ENCODE measurements at places on chromosomes 7 and 10.

- ATAC-seq = no peak
These were observed 47.2 kb downstream of the GSAP start for GRCh38 chr7:77368974-77369373.

- ATAC-seq = no peak
These were observed 104.2 kb upstream of the RAB18 start for GRCh38 chr10:27399871-27400270.

DNA sequence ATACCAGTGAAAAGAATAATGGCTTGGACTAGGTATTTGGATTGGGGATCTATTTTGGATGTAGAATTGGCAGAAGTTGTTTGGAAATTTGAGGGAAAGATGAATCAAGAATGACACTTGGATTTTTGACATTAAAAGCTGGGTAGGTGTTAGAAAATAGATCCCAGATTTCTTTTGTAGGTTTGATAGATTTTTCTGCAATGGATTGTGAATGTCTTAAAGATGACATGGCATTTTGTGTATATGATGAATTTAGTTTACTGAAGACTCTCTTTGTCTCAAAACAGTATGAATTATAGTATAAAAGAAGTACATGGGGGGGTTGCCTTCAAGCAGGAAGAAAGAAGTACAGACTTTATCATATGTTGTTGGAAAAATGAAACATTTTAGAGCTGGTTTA is 75.8 kb downstream of the MPLKIP start:
- ATAC-seq = no peak

GRCh38 chr7:150879345-150879744 is 27.0 kb downstream of the AOC1 start:
- ATAC-seq = no peak

DNA sequence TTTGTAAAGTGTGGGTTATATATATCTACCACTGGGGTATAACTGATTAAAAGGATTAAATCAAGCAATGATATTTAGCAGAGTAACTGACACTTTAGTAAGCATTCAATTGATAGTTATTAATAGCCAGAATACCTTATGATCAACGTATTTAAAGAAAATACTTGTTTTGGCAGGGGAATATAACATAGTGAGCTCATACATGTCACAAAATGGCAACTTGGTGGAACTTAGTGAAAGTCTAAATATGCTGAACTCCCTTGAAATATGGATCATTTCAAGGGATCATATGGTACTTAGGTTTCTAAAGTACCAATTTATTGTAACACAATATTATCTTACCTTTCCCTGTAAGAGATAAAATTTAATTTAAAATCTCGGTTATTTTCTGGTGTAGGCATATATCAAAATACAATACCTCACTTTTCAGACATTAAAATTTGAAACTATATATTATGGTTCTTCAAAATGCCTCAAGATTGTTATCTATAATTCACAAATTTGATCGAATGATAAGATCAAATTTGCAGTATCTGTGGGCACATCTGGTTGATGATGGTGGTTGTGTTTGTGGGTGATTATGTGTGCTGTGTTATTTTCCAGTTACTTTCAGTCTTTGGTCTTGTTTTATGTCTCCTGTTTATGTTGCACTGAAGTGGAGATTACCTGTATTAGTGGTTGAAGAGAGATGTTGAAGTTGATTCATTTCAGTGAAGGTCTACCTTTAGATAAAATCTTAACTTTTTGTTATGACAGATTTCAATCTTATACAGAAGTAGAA is 5.2 kb downstream of the ARL4A start:
- no peak for ATAC-seq

DNA sequence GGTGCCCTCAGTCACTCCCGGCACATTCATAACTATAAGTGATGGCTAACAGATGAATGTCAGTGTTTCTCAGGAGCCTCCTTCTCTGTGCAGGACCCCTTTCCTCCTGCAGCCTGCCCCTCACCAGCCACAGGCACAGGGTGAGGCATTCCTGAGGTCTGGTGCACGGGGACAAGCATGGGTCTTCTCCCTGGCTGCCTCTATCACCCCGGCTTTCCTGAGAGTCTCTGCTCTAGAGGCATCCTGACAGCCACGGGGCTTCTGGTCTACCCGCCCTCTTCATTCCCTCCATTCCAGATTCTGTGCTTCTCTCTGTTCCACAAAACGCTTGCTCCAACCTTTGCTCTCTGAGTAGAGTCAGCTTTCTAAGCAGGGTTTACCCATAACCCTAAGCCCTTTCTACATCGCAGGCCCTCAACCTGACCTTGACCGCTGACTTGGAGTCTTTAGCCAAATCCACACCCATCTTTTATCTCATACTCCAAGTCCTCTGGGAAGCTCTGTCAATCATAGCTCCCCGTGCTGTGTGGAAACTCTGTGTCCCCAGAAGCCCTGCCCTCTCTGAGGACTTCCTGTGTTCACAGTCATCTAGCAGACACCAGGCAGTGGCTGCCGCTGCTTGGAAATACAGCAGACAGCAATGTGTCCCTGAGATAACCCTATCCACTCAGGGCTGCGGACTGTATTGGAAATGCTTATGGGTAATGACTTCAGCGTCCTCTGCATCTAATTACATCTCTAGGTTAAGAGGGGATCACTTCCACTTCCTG is 159.0 kb downstream of the SFMBT2 start:
- no peak for ATAC-seq

DNA sequence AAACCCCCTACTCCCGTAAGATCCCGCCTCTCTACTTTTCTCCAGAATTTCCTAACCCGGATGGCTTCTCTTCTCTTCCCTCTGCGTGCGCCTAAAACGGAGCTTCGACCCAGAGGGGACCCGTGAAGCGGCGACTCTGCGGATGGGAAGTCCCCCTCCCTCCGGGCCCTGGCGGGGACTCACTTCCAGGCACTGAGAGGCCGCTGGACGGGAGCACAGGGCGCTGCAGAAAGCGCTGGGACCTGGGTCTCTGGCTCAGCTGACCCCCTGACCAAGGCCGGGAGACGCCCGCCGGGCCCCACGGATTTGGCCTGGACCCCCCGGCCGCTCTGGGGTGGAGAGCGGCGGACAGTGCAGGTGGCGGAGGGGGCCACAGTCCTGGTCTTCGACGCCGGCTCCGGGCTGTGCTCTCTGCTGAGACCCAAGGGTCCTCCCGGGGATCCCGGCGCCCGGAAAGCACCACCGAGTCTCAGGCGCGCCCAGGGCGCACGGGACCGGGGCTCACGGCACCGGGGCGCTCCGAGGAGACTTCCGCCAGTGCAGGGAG is 688 bp upstream of the FOXL3 start:
- ATAC-seq = no peak

- no peak for ATAC-seq
These were observed 51.3 kb upstream of the PIK3CG start for GRCh38 chr7:106813705-106814305.

DNA sequence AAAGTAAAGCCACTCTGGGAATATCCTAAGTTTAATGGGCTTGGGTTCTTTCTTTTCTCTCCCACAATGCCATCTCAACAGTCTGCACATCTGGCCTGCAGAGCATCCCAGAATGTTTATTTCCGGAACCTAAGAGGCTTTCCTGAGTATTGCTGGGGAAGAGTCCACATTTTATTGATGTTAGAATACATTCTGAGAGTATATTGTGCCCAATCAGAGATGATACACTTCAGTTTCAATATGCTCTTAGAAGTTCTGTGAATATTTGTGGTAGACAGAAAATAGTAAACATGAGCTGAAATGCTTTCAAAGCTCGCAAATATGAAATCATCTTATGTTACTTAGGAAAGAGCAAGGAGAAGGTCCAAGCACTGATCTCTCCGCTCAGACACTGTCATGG is 200.6 kb downstream of the TWIST1 start:
- ATAC-seq = no peak

- no peak for ATAC-seq
These were observed 233.8 kb downstream of the SORCS1 start for GRCh38 chr10:106930751-106931150.

DNA sequence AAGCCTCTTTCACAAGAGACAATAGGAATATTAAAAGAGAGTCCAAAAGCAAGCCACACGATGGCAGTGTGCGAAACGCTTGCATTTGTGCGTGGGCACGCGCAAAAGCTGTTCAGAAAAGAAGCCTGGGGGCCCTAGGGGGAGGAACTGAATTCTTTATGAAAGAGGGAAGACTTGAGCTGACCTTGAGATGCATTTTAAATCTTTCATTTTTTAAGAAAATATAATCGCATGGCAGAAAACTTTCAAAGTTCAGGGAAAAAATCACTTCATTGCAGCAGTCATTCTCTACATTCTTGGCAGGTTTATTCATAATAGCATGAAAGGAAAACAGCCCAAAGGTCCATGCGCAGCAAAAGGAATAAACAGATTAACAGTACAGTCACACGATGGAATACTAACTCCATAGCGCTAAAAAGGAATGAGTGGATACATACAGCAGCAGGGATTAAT is 206.5 kb upstream of the PRKCQ start:
- ATAC-seq = no peak

DNA sequence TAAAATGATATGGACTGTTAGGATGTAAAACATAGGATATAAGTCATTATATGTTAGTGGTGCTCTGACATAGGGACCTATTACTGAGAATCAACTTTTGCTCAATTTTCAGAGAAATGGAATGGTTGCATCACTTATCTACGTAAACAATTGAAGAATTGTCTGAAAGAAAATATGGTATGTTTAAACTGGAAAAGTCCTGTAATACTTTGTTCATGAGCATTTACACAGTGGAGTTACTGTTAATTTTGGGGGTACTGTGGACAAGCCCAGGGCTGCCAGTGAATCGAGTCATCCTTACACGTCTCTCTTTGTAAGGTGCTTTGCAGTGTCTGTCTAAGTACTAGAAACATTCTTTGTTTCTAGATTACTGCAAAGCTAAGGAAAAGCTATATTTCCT is 152.0 kb downstream of the ZNF22 start:
- ATAC-seq = no peak

- ATAC-seq = no peak
These were observed 150.0 kb downstream of the NRBF2 start for GRCh38 chr10:63283093-63283492.

GRCh38 chr7:43650457-43651052 is 67.6 kb downstream of the STK17A start:
- no peak for ATAC-seq

DNA sequence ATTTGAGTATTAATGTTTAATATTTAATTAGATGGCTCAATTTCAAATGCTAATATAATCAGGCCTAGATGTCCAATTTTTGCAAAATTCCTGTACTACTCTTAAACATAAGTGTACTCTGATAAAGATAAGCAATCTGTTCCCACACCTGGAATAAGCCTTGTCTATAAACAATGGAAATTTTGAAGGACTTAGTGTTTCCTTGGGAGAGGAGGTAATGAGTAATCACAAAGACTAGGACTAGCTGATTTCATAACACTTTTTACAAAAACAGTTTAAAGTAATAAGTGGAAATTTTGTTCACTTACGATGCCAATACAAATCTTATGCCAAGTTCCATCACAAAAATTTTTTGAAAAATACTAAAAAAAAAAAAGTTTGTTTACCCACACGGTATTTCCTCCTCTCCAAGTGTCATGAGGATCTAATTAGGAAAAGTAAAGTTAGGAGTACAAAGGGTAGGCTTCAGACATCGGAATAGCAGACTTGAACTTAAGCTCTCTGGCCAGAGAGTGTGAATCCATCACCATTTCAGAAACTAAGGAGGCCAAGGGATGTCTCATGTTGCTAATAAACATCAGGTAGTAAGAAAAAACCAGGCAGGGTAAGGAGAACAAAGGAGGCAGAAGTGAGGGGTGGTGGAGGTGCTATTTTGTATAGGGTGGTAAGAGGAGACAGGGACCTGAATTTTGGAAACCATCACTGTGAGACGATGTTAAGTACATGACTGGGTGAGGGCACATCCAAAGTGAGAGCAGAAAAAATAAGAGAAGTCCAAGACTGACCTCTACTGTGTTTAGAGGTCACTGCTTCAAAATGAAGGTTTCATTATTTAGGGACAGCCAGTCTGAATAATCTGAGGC is 61.3 kb downstream of the RAPGEF5 start:
- ATAC-seq = peak; percentile 35

DNA sequence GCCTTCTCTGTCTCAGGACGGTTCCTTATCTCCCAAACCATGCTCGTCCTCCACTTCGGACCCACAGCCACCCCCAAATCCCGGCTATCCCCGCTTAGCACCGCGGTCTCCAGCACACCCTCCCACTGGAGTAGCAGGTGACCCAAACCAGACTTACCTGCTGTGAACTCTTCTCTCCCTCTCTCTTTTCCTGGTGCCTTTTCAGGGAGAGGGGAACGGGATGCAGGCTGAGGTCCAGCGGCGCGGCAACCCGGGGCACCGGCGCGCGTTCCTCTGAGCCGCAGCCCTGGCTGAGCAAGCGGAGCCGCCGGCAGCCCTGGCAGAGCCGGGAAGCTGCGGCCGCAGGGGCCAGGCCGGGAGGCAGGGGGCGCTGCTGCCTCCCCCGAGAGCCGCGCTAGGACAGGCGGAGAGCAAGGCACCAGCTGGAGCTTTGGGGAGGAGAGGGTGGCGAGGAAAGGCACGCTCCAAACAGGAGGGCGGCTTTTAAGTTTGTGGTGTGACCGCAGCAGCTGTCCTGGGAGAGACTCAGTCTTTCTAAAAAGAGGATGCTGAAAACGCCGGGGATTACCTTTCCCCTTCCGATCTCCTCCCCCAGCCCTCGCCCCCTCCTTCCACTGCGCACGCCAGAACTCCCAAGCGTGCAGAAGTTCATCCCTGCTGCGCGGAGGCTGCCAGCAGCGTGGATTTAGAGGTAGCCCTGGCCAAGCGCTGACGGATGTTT is at the start of gene SEMA3D:
TSS of gene SEMA3D (minus strand) at position 536 of the 721 bp plus-strand sequence. CDS start 65,165 bp downstream, outside the sequence.
- ATAC-seq = peak; percentile 88

GRCh38 chr7:46356371-46356770 is 435.3 kb upstream of the IGFBP3 start:
- no peak for ATAC-seq

- no peak for ATAC-seq
These were observed 23.9 kb downstream of the NUDCD3 start for GRCh38 chr7:44466300-44467216.

DNA sequence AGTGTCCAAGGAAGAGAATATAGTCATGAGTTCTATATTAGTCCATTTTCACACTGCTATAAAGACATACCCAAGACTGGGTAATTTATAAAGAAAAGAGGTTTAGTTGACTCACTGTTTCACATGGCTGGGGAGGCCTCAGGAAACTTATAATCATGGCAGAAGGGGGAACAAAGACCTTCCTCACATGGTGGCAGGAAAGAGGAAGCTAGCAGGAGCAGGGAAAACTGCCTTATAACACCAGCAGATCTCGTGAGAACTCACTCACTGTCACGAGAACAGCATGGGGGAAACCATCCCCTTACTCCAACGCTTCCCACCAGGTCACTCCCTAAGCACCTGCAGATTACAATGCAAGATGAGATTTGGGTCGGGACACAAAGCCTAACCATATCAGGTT is 139.0 kb upstream of the ZNF438 start:
- no peak for ATAC-seq

DNA sequence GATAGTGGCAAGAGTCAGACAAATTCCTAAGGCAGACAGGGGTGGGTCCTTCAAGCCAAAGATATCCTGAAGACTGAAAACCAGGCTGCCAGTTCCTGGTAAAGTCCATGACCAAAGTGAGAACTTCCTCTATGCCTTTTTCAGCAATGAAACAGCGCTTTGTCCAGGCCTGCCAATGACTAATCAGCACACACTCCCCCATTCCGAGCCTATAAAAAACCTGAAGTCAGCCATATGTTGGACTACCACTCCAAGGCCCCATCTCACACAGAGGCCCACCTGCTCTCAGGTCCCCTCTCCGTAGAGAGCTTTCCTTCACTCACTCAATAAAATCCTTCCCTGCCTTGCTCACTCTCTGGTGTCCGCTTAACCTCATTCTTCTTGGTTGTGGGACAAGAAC is 402.2 kb downstream of the ANKRD7 start:
- ATAC-seq = no peak

GRCh38 chr7:150939052-150939451 is 39.1 kb downstream of the KCNH2 start:
- ATAC-seq = no peak

- no peak for ATAC-seq
These were observed 86.0 kb downstream of the SLC37A3 start for GRCh38 chr7:140312141-140312846.
